ENCODE measurements at places on chromosomes 2 and 18.

GRCh38 chr2:2464094-2464493 is 133.0 kb upstream of the MYT1L start:
- DNase-seq, result no peak

- no peak for DNase-seq
Observed at GRCh38 chr2:170815311-170815710, 1.4 kb upstream of the GAD1 start.

DNA sequence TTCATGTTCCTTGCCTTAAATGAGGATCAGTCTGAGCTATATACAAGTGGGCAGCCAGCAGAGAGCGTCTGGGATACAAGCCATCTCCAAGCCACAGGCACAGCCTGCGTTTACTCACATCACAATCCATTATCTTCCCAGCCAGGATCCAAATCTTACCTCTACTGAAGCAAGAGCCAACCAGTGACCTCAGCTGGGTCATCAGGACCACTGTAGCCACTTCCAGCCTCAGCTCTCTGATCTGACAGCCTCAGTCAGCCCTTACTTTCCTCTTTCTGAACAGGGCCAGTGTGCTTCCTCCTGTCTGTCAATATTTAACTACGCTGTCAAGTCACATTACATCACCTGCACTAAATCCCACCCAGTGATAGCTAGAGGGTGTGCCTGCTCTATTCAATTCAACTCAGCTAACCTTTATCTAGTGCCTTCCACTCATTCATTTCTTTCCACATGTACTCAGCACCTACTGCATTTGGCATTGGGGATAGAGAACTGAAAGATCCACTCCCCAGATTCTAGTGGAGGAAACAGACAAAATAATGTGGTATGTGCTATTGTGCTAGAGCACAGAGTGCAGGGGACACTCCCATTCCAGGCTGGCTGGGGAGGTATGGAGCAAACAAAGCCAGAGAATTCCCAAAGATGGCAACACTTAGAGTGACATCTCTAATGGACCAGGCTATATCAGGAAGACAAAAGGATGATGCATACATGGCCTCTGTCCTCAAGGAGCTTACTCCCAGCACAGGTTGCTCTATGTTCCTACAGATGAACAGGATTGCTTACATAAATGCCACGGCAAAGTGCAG is 146.5 kb downstream of the NCKAP5 start:
- no peak for DNase-seq

DNA sequence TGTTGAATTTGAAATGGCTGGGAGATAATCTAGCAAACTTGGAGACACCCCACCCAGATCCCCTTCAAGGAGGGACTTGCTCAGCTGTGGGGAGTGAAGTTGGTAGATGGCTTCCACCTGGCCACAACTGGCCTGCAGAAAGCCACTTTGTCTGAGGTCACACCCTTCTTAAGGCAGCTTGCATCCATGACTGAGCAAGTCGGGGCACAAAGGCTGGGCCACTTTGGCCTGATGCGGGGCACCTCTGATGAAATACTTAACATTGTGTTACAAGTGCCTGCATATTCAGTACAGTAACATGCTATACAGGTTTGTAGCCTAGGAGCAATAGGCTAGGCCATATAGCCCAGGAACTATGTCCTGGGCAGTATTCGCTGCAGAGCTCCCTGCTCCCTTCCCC is 13.4 kb upstream of the RPL37A start:
- no peak for DNase-seq

All from stimulated activated CD8-positive, alpha-beta memory T cell treated with anti-CD3 and anti-CD28 coated beads, Interleukin-4, amount 100 ng/mL, for 24 hours (primary cell).